HT1080 (cell line): ENCODE measurements at places on chromosomes 12 and 14. TPM values are rescaled to one million over a fixed set of nuclear protein-coding genes. Genes with fewer than 3 reads are reported as not detected.
A peak's percentile ranks its signal among the peaks of the same experiment; 100 is the strongest.

- no peak for DNase-seq
Observed at GRCh38 chr12:132144810-132145168, 532 bp downstream of the NOC4L start.

DNA sequence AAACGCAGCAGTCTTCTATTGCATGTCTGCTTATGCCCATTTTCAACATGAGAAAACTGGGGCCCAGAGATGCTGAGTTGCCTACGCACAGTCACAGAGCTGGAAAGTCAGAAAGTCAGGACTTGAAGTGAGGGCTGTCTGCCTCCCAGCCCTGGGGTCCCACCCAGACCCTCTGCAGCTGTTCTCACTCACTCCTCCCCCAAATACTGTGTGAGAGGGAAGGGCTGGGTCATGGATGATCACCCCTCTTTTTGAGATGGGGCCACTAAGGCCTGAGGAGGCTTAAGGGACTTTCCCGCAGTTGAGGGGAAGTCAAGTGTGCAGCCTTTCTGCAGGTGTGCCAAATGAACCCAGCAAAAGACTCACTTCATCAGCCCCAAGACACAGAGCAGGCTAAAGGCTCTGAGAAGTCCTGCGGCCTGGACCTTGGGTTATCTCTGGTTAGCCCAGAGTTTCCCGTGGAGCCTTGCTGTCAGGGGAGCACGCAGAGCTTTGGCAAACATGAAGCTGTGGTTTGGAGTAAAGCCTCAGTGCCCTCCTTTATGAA lies 18.7 kb downstream of the DTX1 start:
- DNase-seq, result no peak

GRCh38 chr12:37543966-37544668 lies 772.5 kb upstream of the ALG10B start:
- no peak for DNase-seq

- peak; percentile 54 for DNase-seq
Observed at GRCh38 chr14:52949711-52950409, 990 bp downstream of the FERMT2 start.

GRCh38 chr12:113684053-113684907 lies 212.6 kb upstream of the LHX5 start:
- DNase-seq, result peak; percentile 58

- no peak for DNase-seq
Observed at GRCh38 chr14:103949131-103949790, 6.9 kb upstream of the RD3L start.

GRCh38 chr12:31797230-31797872 lies 68.5 kb upstream of the AMN1 start:
- DNase-seq, result no peak

- DNase-seq, result peak; percentile 13
Observed at GRCh38 chr12:21305661-21306060, 29.1 kb downstream of the SLCO1A2 start.

GRCh38 chr14:76208340-76208739 lies 56.6 kb downstream of the GPATCH2L start:
- no peak for DNase-seq

GRCh38 chr12:92482599-92482998 lies 220.2 kb upstream of the PLEKHG7 start:
- no peak for DNase-seq

DNA sequence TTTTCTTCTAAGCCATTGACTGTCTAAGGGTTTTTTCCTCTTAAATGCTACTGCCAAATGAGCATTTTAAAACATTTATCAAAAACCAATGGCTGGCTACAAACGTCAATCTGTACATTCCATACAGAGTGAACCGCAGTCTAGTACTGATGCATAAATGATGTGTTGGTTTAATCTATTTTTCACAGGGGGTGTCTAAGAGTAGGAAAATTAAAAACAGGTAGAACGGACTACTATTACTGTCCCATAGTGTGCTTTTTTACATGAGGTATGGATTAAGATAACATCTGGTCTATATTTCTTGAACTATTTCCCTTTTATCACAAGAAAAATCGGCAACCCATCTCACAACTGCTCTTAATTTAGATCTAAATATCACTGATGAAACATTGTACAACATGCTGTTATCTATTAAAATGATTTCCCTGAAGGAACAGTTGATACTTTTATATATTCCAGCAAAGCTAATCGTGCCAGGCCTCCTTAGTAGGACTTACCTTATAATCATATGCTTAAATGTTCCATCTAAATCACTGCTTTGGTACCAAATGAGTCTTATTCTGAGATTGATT lies 172.9 kb upstream of the CDKN3 start:
- no peak for DNase-seq

GRCh38 chr14:50085570-50086320 lies 30.6 kb downstream of the VCPKMT start:
- DNase-seq, result peak; percentile 88

DNA sequence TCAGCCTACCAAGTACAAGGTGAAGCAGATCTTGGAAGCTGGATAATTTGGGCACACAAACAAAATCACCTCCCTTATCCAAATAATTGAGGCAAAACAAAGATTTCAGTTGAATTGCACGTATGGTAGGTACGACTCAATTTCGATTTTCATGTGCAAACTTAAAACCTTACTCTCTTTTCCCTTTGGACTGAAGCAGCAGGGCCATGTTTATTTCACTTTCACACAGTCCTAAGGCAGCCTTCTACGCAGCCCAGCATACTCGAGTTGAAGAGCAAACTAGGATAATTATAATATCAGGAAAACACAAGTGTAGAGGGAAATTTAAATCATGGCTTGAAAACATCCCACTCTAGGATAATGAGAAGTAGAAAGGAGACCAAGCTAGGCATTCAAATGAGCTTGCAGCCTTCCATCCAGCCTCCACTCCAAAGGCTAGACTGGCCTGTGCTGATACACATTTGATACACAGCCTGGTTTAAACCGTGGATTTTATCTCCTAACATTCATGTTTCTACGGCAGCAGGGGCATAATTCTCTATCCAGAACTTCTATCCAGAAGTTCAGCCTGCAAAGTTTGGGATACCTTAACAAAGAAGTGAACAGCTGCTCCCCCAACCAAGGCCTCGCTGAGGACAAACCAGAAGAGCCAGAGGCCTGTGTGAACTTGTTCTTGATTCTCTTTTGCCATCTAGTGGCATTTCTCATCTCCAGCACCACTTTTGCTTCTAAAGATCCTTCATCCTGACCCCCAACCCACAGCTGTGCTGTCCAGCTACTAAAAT lies 2.4 kb upstream of the RNASE7 start:
- peak; percentile 67 for DNase-seq

GRCh38 chr12:127655691-127656090 lies 611.3 kb upstream of the TMEM132C start:
- no peak for DNase-seq

DNA sequence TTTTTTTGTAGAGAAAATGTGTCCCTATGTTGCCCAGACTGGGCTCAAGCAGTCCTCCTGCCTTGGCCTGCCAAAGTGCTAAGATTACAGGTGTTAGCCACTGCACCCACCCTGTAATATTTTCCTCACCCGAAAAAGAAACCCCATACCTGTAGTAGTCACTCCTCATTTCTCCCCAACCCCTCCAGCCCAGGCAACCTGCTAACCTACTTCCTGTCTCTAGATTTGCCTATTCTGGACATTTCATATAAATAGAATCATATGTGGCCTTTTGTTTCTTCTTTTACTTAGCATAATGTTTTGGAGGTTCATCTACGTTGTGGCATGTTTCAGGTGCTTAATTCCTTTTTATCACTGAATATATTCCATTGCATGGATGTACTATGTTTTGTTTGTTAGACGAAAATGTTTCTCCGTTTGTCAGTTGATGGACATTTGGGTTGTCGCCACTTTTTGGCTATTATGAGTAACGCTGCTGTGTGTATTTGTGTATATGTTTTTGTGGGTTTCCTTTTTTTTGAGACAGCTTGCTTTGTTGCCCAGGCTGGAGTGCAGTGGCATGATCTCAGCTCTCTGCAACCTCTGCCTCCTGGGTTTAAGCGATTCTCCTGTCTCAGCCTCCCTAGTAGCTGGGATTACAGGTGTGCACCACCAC lies 6.2 kb downstream of the ANKRD13A start:
- no peak for DNase-seq

DNA sequence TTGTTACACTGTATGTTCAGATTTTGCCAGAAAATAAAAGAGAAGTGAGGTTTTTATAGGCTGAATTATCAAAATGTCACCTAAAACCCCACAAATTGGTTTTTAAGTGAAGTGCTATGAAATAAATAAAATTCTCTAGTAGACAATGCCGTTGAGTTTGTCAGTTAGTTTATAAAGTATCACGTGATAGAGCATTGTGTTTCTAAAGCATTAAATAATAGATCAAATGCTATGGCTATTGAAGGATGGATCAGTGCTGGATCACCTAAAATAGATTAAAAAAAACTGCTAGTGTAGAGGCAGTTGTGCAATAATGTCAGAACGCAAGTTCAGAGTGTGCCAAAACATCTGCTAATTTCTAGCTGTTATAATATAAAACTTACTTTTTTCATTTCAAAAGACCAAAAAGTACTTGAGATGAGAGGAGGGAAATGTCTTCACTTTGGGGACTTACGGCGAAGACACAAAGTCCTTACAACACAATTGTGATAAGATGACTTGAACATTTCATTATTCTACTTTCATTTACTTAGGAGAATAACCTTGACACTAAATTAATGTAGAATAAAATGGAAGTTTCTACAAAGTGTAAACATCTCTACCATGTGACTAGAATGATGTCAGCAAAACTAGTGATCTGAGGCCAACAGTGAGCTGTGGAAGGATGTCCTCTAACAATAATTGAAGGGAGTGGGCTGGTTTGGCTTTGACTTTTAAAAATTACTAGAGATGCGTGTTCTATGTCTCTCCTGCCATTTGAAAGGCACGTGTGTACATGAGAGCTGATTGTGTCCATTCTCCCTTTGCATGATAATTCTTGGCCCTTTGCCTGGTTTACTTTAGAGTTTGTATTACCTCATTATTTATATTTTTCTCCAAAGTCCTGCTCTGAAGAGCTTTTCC lies 154.4 kb upstream of the PDE3A start:
- no peak for DNase-seq

- DNase-seq, result no peak
Observed at GRCh38 chr12:105032703-105033357, 46.7 kb downstream of the NOPCHAP1 start.

DNA sequence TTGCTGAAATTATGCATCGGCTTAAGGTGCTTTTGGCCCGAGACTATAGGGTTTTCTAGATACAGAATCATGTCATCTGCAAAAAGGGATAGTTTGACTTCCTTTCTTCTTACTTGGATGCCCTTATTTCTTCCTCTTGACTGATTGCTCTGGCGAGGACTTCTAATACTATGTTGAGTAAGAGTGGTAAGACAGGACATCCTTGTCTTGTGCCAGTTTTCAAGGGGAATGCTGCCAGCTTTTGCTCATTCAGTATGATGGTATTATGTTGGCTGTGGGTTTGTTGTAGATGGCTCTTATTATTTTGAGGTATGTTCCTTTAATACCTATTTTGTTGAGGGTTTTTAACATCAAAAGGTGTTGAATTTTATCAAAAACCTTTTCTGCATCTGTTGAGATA lies 8.3 kb downstream of the BMAL2 start:
- DNase-seq, result peak; percentile 11

DNA sequence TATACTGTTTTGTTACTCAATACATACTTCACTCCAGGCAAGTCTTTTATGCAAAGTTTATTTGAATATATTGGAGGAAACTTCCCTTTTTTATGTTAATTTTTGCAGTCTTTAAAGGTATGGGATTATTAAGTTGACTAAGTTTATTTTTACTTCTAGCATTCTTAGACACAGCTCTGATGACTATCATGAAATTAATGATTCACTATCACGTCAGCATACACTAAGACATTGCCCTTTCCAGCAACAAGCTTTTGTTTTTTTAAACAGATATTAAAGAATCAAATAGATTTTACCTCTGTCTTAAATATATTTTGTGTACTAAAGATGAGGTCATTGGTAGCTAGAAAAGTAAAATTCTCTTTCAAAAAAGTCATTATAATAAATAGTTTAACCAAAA lies 52.1 kb downstream of the DERA start:
- peak; percentile 10 for DNase-seq

- no peak for DNase-seq
Observed at GRCh38 chr12:59500335-59500734, 95.5 kb upstream of the SLC16A7 start.

GRCh38 chr14:78450669-78451318 lies 280.6 kb downstream of the NRXN3 start:
- DNase-seq, result no peak

Gene RNF212B
- not detected in 2 replicates for total RNA-seq

Gene RTL1
- 0.07 and 0.16 TPM in 2 replicates for total RNA-seq
